CD4-positive, alpha-beta T cell treated with Interleukin-6 at 100 ng/mL for 8 hours (primary cell): ENCODE measurements at places on chromosomes 3 and 15.
A peak's percentile ranks its signal among the peaks of the same experiment; 100 is the strongest.

- peak; percentile 20 for DNase-seq
These were observed 87.5 kb downstream of the TBL1XR1 start for GRCh38 chr3:177109688-177110330.

- peak; percentile 51 for DNase-seq
These were observed 613 bp downstream of the ATP1B3 start for GRCh38 chr3:141876891-141877621.

DNA sequence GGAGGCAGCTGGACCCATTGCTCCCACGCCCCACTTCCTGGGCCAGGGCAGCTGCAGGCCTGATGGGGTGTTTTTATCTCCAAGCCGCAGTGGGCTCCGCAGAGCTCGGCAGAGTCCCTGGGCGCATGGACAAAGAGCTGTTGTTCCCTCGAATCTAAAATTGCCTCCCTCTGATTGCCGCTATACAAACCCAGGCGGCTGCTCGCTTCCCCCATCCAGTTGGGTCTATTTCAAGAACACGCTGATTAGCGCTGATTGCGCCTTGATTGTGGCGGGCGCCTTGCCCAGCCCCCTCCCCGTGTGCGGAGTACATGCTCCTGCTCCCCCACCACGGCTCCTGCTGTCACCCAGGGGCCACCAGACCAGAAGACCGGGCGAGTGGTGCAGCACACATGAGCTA, 43.4 kb upstream of the SLC6A1 start:
- DNase-seq = no peak

DNA sequence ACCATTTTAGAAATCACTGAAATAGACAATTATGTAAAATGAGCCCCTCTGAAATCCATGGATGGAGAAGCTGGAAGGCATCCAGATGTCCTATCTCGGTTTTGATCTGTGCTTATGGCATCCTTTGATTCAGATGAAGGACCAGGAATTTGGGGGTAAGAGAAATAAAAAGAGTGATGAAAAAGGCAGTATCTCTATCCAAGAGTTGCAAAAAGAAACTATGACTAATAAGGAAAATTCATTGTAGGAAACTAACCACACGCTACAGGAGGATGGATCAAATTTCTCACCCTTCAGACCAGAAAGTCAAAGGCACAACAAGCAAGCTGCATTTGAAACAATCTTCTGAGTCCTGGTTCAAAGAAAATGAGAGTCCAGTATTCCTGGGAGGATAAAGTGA, 34.8 kb downstream of the SRGAP3 start:
- DNase-seq = no peak

DNA sequence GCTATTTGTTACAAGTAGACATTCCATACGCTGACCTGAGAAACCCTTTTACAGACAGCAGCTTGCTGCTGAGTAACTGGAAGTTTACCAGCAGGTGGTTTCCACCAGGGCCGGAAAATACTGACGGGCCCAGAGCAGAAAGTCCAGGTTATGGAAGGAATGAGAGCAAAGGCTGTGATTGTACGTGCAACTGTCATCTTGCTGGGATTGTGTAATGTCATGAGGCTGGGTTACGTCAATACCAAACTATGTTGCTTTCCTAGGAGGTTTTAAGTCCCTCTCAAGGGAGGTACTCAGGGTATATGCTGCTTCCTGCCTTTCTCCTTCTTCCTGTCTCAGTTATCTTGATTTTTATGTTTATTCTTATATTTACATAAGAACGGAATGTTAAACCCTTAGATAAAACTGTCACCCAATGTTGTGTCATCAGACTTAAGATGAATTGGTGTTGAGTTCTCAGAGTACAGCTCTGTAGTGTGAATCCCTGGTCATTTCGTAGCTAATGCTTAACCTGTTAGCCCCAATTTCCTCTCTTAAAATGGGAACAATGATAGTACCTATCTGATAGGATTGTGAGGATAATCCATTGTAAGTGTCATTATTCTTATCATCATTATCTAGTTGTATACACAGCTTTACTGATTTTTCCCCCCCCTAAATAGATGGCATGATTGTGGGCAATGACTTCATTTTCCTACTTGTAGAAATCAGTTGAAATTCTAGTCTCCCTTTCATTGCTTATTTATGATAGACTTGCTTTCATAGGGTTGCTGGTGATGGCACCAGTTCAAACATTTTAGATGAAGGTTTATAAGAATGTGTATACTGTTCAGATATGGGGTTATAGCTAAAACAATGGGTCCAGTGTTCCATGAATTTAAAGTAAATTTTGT, 101.4 kb downstream of the FNDC3B start:
- DNase-seq = no peak

DNA sequence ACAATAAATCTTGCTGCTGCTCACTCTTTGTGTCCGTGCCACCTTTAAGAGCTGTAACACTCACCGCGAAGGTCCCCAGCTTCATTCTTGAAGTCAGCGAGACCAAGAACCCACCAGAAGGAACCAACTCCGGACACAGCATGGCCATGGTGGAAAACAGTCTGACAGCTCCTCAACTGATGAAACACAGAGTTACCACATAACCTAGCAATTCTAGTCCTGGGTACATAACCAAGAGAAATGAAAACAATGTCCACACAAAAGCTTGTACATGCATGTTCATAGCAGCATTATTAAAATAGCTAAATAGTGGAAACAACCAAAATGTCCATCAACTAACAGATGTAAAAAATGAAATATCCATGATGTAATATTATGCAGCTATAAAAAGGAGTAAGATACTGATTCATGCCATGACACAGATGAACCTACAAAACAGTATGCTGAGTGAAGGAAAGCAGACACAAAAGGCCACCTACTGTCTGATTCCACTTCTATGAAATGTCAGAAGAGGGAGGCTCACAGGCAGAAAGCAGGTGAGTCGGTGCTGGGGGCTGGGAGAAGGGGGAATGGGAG, 36.8 kb downstream of the VGLL4 start:
- DNase-seq = no peak

DNA sequence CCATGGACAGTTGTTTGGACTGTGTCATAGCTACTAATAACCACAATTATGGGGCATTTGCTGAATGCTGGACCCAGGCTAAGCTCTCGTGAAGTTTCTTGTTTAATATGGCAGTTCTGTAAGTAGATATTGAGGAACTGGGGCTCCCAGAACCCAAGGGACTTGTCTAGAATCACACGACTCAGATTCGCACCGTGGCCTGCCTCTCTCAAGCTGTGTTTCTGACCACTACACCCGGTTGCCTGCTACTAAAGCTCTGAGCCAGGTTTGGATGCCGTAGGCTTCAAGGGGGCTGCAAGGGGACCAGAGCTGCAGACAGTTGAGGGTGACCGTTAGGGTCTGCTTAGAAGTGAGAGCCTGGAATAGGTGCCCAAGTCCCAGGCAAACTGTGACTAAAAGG, 11.5 kb downstream of the TEX264 start:
- no peak for DNase-seq

DNA sequence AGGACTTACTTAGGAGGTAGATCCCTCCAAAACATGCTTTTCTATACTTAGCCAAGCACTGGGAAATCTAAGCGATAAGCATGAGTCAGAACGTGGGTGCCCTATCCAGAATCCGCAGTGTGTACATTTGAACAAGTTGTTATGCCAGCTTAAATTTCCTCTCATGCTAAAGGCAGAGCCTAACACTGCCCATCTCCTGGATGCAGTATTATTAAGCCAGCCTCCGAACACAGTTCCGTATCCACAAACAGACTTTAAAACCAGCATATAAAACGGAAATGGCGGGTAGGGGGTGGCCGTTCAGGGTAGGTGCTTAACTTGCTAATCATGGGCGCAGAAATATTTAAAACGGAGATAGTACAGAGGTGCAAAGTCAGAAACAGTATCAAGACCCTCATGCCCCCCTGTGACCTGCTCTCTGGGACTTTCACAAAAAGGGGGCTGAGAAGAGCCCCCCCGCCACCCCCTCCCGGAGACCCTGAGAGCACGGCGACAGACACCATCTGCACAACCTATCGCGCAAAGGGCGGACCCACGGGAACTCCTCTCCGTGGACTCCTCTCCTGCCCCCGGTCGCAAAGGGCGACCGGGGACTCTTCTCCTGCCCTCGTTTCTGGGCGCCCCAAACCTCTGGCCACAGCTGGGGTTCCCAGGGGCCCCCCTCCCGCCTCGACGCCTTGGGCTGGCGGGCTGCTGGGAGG, 889 bp upstream of the LRRIQ4 start:
- no peak for DNase-seq

DNA sequence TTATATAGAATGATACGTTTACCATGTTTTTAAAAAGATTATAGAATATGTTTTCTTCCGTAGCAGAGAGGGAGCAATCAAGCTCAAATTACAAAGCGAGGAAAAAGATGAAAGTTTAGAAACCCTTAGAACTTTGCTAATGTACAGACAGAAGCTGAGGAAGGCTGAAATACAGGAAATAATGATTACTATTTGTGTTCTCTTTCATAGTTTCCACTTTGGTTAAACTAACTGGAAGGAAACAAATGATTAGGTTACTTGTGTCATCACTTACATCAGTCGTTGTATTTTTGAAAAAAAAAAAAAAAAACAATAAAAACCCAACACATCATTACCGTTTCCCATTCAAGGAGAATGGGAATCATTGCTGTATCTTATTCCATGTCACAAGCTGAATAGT, 337.8 kb upstream of the CBLB start:
- no peak for DNase-seq

GRCh38 chr3:28244491-28244890, 3.1 kb downstream of the CMC1 start:
- DNase-seq = no peak

GRCh38 chr15:89910891-89911626, 1.7 kb downstream of the ARPIN start:
- no peak for DNase-seq

DNA sequence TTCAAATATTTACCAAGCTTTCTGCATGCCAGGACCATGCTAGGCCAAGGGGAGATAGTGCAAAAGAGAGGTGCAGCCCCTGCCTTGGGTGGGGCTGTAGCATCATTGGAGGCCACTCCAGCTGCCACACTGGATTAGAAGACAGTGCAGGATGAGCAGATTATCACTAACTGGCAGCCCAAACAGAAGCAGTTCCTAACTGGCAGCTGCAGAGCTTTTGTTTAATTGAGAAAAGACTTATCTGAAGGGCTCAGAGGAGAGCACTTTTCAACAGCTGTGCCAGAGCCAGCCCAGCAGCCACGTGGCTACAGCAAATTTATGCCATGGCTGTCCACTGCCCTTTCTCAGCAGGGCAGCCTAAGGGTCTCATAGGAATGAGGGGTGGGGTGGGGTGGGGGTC, 13.5 kb upstream of the ACSBG1 start:
- DNase-seq = no peak

DNA sequence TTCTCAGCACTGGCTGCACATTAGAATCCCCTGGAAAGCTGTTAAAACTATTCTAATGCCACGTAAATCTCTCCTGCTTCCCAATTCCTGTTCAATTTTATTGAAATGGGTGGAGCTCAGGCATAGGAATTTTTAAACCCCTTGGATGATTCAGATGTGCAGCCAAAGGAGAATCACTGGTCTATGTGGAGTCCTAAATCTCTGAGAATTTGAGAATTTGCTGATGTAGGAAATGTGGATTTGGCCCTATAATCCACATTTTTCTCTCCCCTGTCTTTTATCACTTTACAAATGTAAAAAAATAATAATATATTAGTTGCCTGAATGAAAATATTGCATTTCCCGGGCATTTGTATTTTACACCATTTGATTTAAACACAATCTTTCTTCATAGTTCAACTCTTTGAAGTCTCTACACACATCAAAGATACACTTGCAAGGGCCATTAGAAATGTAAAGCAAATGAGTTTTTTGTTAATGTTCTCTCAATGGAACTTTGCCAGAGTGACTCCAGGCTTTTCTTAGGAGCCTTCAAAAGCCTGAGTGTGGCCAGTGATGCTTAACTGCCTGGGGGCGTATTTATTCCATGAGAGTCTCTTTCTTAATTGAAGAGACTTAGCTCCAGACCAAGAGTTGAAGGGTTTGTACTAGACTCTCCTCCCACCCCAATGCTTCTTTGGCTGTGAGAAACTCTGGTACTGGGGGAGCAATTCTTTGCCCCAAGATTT, 48.8 kb upstream of the PTX3 start:
- DNase-seq = no peak

DNA sequence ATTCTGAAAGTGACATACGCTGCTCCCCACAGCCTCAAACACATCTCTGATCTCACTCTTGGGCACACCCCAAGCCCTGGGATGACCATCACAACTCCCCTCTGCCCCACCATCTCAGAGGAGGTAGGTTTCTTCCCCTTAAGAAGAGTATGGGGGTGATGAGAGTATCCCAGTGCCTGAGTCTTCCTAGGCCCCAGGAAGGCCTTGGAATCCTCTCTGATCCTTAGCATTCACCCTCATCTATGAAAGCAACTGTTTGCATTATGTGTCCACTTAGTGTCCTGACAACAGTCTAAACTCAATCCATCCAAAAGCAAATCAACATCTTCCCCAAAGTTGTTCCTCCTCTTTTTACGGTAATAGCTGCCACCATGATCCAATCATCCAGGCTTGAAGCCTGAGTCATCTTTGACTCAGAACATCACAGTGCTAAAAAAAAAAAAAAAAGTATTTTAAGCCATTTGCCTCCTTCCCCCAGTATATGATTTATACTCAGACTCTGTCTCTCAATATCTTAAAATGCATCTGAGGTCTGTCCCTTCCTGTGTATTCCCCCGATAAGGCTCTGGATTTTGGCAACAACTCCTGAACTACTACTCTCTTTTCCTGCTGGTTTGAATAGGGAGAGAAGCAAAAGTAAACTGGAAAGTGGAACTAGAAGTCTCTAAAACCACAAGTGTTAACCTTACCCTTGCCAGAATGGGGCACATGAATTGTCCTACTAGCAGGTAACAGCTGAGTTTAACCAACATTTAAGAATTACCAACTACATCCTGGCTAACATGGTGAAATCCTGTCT, 22.5 kb downstream of the POPDC2 start:
- DNase-seq = no peak
